GM18507 (cell line): ENCODE measurements at places on chromosomes 7 and 10.

DNA sequence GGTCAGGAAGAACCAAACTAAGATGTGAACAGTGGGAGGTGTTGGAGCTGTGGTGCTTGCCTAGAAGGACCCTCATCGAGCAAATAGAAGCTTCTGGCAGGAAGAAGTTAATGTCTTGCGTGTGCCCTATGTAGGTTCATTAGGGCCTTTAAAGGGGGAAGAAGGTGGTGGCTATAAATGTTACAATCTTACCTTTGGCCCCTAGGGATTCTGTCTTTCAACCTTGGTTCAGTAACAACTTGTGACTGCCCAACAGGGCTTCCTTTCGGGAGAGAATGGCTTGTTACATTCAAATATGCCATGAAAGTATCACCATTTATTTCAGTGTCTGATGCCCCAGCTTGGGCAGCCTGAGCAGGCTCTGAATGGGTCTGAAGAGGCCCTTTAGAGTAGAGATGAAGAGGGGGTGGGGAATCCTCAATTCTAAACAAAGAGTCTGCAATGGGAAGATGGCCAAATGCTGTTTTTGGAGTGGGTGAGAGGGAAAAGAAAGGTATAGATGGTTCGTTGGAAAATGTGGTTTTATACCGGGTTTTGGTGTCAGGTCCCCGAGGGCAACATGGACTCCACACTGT lies 108.0 kb downstream of the TCF7L2 start:
- no peak for DNase-seq

- DNase-seq, result no peak
Measured at GRCh38 chr10:120473593-120473992, 16.6 kb downstream of the PLPP4 start.

DNA sequence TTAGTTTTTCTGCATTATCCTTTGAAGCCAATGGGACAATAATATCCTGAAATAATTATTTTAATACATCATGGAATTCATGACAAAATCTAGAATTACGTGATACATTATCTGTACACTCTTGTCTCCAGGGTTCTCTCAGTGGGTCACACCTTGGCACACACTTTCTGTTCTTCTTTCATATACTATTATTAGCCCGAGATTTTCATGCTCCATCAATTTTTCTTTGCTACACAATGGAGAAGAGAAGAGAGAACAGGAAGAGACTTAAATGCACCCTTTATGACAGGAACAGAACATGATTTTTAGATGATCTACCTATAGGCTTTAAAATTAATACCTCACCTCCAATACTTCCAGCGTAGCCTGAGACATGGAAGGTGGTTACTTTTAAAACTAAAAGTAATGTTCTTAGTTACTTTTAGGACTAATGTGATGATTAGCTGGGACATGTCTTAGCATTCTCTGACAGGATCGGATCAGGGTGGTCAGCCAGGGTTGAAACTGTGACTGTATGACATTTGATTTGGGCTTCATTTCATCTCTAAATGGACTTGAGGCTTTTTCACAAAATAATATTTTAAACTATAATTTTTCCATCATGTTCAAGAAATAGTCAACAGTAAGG lies 148.2 kb upstream of the WNT16 start:
- peak; percentile 12 for DNase-seq

DNA sequence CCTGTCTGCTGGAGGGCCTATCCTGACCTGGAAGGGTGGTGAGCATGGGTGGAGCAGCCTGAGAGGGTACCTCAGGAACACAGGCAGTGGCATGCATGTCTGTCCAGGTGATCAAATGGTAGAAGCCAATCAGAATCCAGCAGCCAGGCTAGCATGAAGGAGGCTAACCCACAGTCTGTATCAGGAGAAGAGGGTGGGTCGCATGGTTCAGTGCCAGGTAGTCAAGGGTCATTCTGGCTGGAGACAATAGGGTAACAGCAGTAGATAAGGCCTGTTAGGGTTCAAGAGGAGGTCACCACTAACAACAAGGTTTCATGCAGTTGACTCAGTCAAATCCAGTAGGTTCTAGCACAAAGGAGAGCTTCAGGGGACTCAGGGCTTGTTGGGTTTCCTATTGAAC lies 10.4 kb downstream of the ALDH18A1 start:
- no peak for DNase-seq

- DNase-seq, result no peak
Measured at GRCh38 chr10:132855889-132856288, 69.9 kb upstream of the NKX6-2 start.

DNA sequence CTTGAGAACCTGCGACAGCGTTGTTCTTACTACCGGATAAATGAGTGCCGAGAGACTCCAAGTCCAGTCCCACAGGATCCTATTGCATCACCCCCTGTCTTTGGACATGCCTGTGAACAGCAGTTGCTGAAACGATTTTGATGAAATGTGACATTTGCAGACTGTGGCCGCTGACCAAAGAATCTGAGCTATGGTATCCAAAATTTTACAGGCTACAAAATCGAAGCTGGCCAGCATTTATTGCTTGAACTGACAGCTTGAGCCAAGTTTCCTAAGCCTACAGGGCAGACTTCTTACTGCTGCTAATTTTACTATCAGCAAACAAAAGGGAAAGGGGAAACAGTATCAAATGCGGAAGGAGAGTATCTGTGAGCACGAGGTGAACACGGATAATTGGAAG lies 12.1 kb upstream of the NPVF start:
- DNase-seq, result no peak

DNA sequence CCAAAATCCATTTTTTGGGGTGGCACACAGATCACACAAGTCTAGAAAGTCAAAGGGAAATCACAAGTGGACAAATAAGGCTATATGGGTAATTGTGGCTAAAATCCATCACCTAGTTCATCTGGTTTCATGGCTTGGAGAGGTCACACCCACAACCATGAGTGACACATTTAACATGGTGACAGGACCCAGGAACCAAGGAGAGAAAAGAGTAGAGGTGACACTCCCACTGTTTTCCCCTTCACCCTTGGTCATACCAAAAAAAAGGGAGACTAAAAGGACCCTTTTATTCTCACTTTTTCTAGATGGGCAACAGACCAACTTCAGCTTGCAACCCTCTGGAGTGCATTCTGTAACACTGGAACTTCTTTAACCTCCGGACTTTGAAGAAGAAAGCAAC lies 46.2 kb upstream of the ZNF107 start:
- no peak for DNase-seq

GRCh38 chr10:14770927-14771326 lies 3.8 kb downstream of the FAM107B start:
- DNase-seq, result no peak

DNA sequence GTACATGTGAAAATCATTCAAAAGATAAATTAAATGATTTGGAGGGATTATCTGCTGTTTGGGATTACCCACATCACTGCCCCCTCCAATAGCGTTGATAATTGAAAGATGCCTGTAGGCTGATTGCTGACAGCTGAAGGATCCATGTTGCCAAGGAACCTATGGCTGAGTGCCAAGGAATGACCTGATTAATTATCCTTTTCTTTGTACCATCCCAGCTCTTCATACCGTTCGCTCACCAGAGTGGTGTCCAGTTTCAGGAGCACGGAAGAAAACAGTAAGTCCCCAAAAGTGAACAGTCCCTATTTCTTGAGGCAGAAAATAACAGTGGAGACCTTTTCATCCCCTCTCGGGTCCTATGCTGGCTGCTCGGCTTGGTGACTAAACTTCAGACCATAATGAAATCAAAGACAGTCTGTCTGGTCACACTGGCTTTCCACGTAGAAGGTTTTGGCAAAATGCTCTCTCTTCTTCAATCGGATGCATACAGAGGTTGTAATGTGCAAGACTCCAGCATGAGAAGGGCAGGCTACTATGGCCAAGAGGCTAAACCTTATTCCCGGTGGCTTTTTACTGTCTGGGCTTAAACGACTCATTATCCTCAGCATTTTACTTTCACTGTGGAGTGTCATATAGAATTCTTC lies 108.8 kb downstream of the SPAG6 start:
- DNase-seq, result no peak

- no peak for DNase-seq
Measured at GRCh38 chr7:151113344-151114150, 27.3 kb downstream of the AGAP3 start.

- DNase-seq, result no peak
Measured at GRCh38 chr7:154844955-154845354, 158.0 kb downstream of the PAXIP1 start.

DNA sequence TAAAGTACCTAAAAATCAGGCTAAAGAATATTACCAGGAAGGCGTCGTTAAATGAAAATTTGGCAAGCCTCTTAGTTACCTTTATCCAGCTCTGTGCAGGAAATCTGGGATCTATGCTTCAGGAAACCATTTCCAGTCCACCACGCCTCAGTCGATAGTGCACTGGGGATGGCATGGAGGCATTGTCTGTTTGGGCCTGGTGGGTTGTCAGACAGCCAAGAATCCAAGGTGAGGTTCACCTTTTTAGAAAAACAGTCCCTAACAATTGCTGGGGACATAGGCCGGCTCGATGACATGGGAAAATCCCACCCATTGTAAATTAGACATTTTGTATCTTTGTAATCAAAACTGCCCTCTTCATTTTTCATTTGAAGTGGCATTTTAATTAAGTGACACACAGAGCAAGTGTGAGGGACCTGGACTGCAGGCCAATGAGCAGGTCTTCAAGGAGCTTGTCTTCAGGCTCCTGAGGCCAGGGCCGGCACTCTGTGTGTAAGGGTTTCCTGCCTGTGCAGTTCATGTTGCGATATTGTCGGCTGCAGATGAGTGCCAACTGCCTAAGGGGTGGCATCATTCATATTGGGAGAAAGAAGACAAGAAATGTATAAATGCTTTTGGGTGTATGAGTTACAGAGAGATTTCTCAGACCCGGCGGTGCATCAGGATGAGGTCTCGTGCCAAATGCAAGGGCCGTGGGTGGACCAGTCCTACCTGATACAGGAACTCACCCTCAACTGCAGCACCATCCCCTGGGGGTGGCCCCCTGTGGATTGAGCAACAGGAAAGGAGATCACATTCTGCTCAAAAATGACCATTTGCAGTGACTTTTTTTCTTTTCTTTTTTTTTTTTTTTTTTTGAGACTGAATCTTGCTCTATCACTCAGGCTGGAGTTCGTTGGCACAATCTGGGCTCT lies 80.8 kb downstream of the PTPRE start:
- DNase-seq, result no peak

GRCh38 chr7:130505753-130506152 lies 13.9 kb downstream of the MEST start:
- DNase-seq, result no peak
